Large intestine (tissue), 12 donors: ENCODE measurements at places on chromosomes 1 and 21. TPM values are rescaled to one million over a fixed set of nuclear protein-coding genes. Genes with fewer than 3 reads are reported as not detected.

GRCh38 chr1:238789916-238790667, 596.3 kb upstream of the CHRM3 start:
- no peak for DNase-seq

- DNase-seq, result no peak
Observed at GRCh38 chr21:15059397-15059796, 5.4 kb downstream of the NRIP1 start.

DNA sequence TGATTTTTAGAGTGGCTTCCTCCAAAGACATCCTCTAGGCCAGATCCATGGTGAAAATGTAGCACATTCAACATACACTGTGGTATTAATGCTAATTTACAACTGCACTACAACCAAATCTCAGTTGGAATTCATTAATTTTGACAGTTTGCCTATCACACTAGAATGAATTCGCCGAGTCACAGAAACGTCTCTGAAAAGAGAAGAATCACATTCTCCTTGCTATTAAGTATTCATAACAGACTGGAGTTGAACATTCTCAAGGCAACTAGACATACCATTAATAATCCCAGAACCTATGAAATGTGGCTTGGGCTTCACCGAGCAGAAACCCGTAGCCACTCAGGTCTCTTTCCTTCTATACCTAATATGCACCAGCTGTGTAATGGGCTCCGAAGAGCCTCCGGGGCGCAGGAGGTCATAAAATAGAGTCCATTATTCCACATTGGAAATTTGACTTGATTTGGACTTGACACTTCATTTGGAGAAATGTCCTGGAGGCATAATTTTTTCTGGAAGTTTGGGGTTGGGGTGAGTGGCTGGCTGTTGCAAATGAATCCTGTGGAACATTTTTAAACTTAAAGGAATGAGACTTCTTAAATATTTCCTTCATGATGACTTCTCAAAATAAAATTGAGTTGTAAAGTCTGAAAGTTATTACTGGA, 117.1 kb downstream of the DSCAM start:
- DNase-seq, result no peak

- DNase-seq, result peak; percentile 41
Observed at GRCh38 chr1:10257851-10258250, 47.5 kb downstream of the KIF1B start.

DNA sequence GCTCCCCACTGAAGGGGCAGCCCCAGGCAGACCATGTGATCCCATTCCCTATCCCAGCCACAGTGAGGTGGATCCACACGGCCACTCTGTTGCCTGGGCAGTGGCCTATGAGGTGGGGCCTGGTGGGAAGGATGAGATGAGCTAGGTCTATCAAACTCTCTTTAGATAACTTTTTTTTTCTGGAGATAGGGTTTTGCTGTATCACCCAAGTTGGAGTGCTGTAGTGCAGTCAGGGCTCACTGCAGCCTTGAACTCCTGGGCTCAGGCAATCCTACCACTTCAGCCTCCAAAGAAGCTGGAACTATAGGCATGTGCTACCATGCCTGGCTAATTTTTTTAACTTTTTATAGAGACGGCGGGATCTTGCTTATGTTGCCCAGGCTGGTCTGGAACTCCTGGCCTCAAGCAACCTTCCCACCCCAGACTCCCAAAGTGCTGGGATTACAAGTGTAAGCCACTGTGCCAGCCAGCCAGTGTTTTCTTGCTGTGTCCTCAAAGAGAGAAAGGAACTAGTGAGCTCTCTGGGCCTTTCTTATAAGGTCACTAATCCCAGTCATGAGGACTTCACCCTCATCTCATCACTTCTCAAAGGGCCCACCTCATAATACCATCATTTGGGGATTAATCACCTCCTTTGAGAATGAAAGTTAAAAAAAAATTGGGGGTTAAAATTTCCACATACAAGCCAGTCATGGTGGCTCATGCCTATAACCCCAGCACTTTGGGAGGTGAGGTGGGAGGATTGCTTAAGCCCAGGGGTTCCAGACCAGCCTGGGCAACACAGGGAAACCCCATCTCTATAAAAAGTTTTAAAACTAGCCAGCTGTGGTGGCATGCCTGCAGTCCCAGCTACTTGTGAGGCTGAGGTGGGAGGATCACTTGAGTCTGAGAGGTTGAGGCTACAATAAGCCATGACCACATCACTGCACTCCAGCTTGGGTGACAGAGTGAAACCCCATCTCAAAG, 36.6 kb downstream of the H3-3A start:
- DNase-seq, result no peak

GRCh38 chr1:207362962-207363860, 41.7 kb downstream of the CD55 start:
- DNase-seq, result no peak

DNA sequence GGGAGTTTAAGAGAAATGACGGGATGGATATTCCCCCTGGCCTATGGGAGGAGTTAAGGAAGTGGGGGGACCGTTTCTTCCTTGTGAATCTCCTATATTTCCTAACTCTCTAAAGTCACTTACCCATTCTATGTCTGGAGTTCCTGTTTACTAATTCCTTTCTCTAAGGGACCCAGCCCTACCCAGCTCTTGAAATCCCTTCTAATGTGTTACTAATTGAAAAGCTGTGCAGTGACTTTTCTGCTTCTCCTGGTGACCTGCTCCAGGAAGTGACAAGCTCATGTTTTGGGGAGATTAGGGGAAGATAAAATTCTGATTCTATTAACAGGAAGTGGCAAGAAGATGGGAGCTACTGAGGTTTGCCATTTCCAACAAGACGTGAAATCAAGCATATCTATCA, 4.0 kb upstream of the SAMSN1 start:
- DNase-seq, result no peak

DNA sequence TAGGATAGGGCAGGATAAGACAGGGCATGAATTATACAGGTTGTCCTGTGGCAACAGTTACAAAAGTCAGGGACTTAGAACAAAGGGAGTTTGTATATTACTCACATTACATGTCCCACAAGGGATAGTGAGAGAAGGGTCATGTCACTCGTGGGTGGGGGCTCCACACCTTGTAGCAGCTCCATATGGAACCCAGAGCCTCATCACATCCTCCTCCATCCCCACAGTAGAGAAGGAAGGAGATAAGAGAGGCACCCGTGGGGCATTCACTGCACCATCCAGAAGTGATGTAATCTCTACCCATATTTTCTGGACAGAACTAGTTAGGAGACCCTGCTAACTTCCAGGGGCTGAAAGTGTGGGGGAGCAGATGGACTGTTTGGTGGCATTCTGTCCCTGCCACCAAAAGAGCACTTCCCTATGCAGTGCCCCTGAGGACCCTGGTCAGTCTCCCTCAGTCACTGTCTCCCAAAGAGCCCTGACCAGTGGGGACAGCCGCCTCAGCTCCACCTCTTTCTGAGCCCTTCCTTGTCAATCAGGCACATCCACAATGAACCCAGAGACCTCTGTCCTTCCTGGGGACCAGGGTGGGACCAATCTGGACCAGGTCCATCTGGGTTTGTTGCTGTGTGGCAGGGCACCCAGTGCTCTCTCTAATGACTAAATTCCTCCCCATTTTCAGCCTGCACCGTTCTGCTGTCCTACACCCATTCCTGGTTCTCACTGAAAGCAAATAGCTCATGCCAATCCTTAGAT, 154.8 kb upstream of the ETV3 start:
- no peak for DNase-seq

DNA sequence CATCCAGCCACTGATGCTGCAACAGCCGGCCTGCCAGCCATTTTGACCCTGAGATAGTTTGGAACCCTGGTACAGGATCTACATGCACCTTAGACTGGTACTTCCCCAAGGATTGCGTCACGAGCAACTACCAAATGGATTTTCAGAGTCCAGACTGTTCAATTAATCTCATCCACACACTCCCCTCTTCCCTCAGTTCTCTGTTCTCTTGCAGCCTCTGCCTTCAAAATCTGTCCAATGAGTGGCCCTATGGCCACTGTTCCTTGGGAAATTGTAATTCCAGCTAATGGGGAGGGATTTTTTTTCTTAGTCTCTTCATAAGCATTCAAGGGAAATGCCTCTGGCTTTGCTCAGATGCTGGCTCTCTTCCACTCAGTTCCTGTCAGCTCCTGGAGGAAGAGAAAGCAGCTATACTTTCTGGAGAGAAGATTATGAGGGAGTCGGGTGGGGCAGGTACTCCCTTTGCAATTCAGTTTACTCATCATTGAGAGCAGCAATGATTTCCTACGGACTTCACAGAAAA, 19.8 kb upstream of the UAP1 start:
- DNase-seq, result peak; percentile 16

GRCh38 chr1:25500694-25501093, 42.7 kb upstream of the LDLRAP1 start:
- no peak for DNase-seq

- DNase-seq, result no peak
Observed at GRCh38 chr21:23003951-23004350, 2005.7 kb downstream of the NCAM2 start.

- DNase-seq, result no peak
Observed at GRCh38 chr1:153394391-153394790, 3.5 kb upstream of the S100A8 start.

DNA sequence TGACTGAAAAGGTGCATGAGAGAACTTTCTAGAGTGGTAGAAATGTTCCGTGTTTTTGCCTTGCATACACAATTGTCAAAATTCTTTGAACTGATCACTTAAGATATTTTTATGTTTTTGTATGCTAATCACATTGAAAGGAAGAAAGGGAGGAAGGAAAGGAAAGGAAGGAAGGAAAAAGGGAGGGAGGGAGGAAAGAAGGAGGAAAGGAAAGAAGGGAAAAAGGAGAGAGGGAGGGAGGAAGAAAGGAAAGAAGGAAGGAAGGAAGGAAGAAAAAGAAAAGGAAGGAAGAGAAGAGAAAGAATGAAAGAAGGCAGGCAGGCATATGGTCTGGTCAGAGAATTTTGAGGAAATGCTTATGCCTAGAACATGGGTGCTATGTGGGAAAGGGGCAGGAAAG, 68.4 kb upstream of the PGBD5 start:
- no peak for DNase-seq

- DNase-seq, result no peak
Observed at GRCh38 chr1:229716069-229716468, 90.0 kb downstream of the URB2 start.

GRCh38 chr1:205458777-205459566, 3.1 kb upstream of the BLACAT1 start:
- DNase-seq, result peak; percentile 50

GRCh38 chr1:102032534-102032933, 35.8 kb upstream of the OLFM3 start:
- DNase-seq, result no peak

- DNase-seq, result no peak
Observed at GRCh38 chr1:54413295-54413694, 7.1 kb upstream of the SSBP3 start.

- no peak for DNase-seq
Observed at GRCh38 chr1:74857676-74858075, 124.7 kb downstream of the TYW3 start.

DNA sequence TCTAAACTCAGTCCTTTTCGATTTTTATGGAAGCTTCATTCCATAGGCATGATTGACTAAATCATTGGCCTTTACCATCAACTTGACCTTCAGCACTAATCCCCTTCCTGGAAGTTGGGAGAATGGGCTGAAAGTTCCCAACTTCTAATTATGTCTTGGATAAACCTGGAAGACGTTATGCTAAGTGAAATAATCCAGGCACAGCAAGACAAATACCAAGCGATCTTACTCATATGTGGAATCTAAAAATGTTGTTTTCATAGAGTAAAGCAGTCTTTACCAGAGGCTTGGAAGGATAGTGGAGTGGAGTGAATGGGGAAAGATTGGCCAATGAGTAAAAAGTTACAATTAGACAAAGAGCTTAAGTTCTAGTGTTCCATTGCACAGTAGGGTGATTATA, 1453.2 kb downstream of the PLA2G4A start:
- no peak for DNase-seq

GRCh38 chr1:205179842-205180241, 31.7 kb downstream of the DSTYK start:
- DNase-seq, result no peak

GRCh38 chr1:100482167-100482566, 55.8 kb upstream of the GPR88 start:
- no peak for DNase-seq

DNA sequence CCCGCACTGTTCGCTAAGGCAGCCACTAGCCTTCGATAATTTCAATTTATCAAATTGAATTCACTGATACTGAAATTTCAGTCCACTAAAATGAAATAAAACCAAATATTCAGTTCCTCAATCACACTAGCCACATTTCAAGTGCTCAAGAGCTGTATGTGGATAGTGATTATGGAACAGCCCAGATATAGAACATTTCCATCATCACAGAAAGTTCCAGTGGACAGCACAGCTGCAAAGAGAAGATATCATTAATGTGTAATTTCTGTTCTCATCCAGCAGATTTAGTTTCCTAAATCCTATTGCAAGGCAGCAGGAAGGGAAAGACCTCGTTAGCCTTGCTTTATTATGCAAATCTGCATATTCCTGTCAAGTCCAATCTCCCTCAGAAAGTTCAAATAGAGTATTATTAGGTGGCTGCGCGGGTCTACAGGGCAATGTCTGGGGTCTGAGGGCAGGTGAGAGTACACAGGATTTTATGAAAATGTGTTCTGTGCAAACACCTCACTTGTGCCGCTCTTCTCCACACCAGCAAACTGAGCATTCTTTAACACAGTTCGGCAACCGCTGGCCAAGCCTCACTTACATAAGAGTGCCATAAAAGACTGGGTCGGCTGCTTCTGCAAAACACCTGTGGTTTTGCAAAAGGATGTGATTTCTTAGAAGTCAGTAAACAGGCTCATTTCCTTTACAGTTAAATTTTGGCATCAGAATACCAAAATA, 22.4 kb downstream of the CAPZB start:
- no peak for DNase-seq

GRCh38 chr1:228490120-228491078, 3.2 kb downstream of the RNF187 start:
- DNase-seq, result no peak

DNA sequence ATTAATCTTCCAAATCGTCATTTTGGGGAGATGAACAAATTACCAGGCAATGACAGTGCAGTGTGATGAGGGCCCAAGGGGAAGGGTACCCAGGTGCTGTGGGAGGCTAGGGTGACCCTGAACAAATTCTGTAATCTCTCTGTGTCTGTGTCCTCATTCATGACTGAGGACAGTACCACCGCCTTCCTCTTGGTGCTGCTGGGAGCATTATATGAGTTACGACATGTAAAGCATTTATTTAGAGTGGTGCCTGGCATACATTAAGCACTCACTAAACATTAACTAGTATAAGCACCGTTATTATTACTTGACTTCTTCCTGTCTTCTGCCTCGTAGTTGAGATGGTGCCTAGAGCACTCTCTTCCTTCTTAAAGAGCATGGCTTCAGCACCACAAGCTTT, 468.2 kb upstream of the VAMP3 start:
- no peak for DNase-seq

The B3GALT2 gene
- 4.9 TPM for polyA plus RNA-seq

The KIRREL1 gene
- polyA plus RNA-seq, result 18.7 TPM

The PRKCZ gene
- 68.6 TPM for polyA plus RNA-seq

The F13B gene
- polyA plus RNA-seq, result 28.9 TPM

The PRAMEF17 gene
- not detected for polyA plus RNA-seq

The RTCA gene
- 47.8 TPM for polyA plus RNA-seq
